ENCODE measurements at places on chromosomes 12 and 14.

DNA sequence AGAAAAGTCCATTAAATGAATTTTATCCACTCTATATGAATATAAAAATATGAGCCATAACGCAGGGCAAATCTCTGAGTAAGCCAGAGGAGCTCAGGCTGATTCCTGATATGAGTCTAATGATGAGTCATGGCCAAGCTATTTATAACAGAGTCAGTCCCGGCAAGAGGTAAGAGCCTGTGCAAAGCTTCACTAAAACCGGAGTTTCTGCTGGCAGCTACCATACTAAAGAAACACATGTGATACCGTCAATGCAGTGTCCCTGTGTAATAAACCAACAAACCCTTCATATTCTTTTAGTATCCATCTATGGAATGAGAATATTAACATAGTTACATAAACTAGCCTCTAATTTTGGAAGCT is 319.4 kb downstream of the KCNC2 start:
- DNase-seq: no peak

DNA sequence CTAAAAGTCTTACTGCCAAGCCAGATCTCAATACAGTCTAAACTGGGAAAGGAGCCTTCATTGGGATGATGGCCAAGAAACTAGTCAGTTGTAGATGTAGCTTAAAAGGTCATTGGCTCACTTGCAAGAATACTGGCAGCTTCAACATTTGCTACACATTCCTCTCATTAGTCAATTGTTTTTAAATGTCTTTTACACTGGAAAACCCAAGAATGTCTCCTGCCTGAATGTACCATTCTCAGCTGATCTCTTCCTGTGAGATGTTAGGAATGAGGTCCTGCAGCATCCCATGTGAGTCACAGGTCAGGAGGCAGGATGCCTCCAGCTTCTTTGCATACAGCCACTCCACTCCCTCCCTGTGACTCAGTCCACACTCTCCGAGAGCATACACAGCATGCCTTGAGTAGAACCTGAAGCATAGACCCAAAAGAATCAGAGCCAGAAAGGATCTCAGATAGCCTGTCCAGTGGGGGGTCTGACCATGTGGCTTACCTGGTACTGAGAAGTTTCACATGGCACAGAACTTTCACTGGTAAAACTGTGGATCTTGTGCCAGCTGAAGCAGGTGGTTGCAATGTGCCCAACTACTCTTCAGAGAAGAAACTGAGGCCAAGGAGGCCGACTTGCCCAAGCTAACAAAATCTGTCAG is 56.0 kb upstream of the HECTD1 start:
- no peak for DNase-seq

- DNase-seq: no peak
These were observed 176.4 kb downstream of the KCNA5 start for GRCh38 chr12:5220099-5220498.

DNA sequence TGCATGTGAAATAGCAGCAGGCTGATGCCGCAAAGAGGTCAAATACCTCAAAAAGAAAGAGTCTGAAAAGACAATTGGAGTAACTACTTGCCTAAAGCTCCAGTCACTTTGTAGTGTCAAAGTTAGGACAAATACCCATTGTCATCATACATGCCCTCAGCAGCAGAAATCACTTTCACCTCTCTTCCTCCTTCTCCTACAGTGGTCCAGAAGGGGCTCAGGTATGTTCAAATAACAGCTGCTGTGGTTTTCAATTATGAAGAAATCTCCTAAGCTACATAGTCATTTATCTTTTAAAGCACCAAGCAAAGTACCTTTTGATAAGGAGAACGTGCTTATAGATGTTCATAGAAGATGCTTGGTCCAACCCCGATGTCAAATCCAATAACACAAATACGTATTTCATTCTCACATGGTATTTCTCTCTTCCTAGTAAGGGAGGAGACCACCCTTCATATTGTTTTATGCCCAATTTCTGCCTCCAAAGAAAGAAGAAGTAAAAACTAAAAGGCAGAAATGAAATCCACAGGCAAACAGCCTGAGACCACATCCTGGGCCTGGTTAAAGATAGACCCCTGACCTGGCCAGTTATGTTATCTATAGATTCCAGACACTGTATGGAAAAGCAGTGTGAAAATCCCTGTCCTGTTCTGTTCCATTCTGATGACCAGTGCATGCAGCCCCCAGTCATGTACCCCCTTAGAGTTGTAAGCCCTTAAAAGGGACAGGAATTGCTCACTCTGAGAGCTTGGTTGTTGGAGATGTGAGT is 23.7 kb downstream of the GYS2 start:
- no peak for DNase-seq
